Astrocyte of the spinal cord (primary cell): ENCODE measurements at places on chromosomes 11 and 22.

- no peak for DNase-seq
These were observed 17.9 kb downstream of the C1QTNF6 start for GRCh38 chr22:37169947-37170688.

DNA sequence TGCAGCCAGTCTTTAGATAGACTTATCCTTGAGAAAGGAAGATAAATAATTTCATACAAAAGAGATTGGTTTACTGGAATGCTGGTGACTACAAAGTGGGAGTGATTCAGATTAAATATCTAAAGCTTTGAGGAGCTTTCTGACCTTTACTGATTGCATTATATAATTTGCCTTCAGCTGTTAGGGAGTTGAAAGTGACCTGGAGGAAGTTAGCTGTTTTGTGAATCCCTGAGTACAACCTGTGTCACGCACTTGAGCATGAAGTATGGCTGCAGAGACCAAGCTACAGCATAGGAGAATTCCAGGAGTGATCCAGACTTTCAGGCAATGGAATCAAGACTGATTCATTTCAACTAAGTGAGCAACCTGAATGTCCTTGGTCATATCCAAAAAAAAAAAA is 1848.3 kb upstream of the RAG2 start:
- DNase-seq, result no peak

GRCh38 chr11:113137713-113138529 is 176.5 kb upstream of the TTC12 start:
- DNase-seq, result no peak

DNA sequence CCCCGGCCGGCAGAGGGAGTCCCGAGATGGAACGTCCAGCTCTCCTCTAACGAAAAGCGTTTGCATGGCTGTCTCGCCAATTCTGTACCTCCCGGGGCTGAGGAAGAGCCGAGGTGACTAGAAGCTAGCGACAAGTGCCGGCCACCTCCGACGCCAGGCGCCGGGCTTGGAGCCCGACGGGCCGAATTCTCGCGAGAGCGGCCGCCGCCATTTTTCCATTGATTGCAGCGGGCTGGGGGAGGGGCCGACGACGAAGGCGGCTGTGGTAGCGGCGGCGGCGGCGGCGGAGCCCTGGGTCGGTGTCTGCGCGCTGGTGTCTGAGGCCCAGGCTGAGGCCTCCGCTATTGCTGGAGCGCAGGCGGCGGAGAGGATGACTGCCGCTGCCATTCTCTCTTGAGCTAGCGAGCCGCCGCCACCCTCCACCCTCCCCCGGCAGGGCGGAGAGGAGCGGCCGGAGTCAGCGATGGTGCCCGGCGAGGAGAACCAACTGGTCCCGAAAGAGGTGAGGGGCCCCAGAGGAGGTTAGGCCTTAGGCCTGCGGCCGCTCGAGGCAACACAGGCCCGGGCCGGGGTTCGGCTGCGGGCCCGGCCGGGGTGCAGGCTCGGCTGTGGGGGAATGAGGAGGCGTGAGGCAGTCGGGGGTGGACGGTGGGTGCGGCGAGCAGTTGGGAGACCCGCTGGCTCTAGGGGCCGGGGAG is at the start of gene USP47:
Gene USP47, plus strand, starts transcription at position 250 of the 698 bp plus-strand sequence. Its CDS starts 214 bp downstream, at position 464.
- peak; percentile 87 for DNase-seq

GRCh38 chr11:122141725-122142124 is 25.7 kb upstream of the BLID start:
- DNase-seq, result no peak

- DNase-seq, result no peak
These were observed 40.4 kb downstream of the C11orf58 start for GRCh38 chr11:16778876-16779275.

GRCh38 chr11:11107076-11107723 is 245.8 kb downstream of the CSNK2A3 start:
- no peak for DNase-seq

DNA sequence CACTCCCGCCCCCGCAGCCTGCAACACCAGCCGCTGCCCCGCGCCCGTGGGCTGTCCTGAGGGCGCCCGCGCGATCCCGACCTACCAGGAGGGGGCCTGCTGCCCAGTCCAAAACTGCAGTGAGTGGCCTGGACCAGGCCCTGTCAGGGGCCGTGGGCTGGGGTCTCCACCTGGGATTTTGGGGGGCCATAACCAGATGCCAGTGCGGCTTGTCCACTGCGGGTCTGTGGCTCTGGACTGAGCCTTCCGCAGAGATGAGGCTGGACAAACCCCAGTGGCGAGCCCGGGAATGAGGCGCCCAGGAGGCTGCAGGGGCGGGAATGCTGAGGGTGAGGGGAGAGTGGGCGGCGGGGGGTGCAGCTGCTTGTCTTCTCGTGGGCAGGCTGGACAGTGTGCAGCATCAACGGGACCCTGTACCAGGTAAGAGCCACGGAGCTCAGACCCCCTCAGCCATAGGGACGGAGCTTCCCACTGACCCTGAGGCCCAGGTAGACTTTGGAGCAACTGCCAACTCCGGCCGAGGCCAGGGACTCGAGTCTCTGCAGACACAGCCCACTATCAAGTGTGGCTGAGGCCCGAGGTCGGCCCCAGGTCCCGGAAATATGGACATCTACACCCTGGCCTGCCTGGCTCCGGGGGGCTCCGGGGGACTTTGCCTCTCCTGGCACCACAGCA is 24.8 kb upstream of the MUC5B start:
- no peak for DNase-seq

GRCh38 chr22:24418786-24419474 is 8.5 kb upstream of the ADORA2A start:
- no peak for DNase-seq

- DNase-seq, result no peak
These were observed 1.3 kb upstream of the PVALB start for GRCh38 chr22:36818010-36818642.

GRCh38 chr11:33655842-33656600 is 44.6 kb downstream of the C11orf91 start:
- DNase-seq, result no peak

GRCh38 chr11:10728789-10729472 is 22.1 kb upstream of the CTR9 start:
- no peak for DNase-seq

GRCh38 chr22:44659140-44659539 is 42.9 kb upstream of the PRR5 start:
- peak; percentile 15 for DNase-seq

DNA sequence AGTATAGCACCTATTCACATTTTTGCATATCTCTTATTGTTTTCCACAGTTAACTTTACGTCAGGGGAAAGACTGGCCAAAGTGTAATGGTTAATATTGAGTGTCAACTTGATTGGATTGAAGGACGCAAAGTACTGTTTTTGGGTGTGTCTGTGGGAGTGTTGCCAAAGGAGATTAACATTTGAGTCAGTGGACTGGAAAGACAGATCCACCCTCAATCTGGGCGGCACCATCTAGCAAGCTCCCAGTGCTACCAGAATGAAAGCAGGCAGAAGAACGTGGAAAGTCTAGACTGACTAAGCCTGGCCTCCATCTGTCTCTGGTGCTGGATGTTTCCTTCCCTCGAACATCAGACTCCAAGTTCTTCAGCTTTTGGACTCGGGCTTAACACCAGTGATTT is 1900.7 kb upstream of the RAG2 start:
- DNase-seq, result no peak

DNA sequence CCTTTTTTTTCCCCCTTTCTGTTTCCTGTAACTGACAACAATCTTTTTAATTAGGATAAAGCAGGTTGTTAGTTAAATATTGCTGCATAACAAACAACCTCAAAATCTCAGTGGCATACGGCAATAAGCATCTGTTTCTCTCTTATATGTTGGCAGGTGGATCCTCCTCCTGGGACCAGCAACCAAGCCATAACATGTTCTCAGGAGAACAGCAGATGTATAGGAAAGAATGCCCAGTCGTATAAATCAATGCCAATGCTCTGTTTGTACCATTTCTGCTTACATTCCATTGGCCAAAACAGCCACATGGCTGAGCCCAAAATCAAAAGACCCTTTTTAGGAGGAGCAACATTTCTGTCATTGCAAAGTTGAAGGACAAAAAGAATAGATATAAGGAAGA is 445.7 kb downstream of the AASDHPPT start:
- no peak for DNase-seq

- no peak for DNase-seq
These were observed 20.5 kb downstream of the COA4 start for GRCh38 chr11:73856031-73856567.

DNA sequence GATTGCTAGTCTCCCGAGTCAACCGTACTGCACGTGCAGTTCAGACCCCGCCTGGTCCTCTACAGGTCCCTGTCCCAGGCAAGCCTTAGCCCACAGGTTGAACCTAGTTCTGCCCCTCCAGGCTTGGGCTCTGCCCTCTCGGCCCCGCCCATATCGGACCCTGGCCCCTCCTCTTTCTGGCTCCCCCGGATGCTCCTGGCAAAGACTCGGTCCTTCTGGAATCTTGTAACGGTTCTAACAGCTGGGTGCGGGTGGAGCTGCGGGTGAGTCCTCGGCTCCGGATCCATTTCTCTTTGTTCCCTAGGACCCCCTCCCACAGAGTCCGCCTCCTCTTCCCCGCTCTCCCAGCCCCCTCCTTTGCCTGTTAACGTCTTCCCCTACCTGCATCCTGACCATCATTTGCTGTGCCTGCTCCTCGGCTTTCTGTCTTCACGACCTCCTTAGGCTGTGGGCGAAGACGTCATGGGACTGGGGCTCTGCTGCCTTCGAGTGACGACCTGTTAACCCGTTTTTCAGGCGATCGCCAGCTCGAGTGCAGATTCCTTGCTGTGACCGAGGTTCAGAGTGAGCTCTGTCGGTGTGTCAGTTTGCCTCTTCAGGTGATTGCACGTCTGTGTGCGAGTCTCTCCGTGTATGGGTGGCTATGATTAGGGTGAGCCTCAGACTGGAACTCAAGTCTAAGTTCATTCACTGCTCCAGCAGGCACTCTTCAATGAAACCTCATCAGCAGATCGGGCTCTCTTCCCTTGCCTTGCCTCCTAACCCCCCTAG is at the start of gene DNHD1:
Gene DNHD1, plus strand, starts transcription at position 212 of the 771 bp plus-strand sequence. CDS start 936 bp downstream, outside the sequence.
- DNase-seq, result no peak

DNA sequence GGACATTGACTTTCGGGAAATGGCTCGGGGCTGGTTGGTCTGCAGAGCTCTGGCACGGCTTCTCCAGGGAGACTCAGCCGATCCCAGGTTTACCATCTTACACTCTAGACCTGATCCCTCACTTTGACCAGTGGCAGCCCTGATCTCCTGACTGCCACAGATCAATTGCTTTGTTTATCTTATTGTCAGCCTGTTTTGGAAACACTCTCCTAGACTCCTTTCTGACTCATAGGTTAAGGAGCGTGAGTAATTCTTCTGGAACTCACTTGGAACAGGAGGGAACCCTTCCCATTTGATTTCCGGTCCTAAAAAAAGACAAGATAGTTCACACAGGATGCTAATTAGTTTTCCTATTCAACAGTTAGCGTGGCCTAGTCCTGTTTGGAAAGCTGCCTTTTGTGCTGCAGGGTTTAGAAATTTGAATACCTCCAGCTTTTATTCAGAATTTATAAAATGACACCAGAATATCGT is 16.0 kb upstream of the BMAL1 start:
- DNase-seq, result peak; percentile 80

GRCh38 chr11:1510928-1511327 is 24.3 kb upstream of the MOB2 start:
- no peak for DNase-seq

- no peak for DNase-seq
These were observed 1.1 kb upstream of the SERPING1 start for GRCh38 chr11:57596266-57596885.

GRCh38 chr11:17267576-17267975 is 9.0 kb upstream of the NUCB2 start:
- peak; percentile 58 for DNase-seq

- DNase-seq, result no peak
These were observed 1.4 kb downstream of the SCO2 start for GRCh38 chr22:50523806-50524675.

GRCh38 chr22:35524966-35525686 is 15.5 kb upstream of the RASD2 start:
- no peak for DNase-seq

DNA sequence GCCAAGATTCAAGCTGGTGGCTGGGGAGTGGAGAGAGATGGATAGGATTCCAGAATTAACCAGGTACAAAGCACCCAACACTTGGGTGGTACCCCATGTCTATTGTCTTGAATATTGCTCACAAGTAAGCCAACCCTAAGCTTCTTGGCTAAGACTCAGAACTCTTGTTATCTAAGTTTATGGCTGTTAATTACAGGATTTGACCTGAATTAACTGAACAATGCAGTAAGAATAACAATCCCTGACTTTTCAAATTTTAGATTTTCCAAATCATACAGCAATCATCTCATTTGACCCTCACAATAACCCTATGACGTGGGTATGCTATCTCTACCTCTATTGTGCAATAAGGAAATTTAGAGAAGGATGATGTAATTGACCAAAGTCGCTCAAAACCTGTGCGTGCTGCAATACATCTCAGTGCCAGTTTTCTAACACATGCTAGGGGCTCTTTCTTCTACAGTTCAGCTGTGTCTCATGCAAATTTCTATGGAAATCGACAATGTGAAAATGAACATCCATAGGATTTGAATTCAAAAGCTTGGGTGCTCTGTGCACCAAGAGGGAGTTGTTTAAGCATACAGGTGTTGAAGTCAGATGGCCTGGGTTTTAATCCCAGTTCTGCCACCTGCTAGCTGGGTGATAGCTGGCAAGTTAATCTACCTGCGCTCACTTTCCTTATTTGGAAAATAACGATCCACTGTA is 40.1 kb upstream of the APLNR start:
- DNase-seq, result no peak

- DNase-seq, result no peak
These were observed 4.4 kb downstream of the HINFP start for GRCh38 chr11:119125821-119126220.

DNA sequence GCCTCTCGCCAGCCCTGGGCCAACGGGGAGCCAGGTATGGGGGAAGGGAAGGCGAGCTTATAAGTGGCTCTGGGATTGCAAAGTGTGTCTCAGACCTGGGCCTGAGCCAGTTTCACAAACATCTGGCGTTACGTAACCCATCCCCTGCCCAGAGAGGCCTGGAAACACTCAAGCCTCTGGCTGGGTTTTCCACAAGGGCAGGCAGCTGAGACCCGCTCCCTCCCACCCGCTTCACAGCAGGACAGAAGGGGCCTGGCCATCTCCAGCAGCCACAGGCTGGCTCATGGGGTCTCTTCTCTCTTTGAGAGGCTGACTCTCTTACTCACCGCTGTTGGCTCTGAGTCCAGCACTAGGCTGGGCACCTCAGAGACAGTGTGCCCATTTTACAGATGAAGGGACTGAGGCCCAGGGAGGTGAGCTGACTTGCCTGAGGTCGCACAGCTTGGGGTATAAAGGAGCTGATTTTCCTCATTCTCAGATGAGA is 44.5 kb downstream of the TRIOBP start:
- DNase-seq, result peak; percentile 97
